Activated T-helper 1 cell treated with anti-CD3 and anti-CD28 coated beads, Interleukin-2, amount 50 U/mL, for 16 hours (primary cell): ENCODE measurements at places on chromosomes 2 and 18.

DNA sequence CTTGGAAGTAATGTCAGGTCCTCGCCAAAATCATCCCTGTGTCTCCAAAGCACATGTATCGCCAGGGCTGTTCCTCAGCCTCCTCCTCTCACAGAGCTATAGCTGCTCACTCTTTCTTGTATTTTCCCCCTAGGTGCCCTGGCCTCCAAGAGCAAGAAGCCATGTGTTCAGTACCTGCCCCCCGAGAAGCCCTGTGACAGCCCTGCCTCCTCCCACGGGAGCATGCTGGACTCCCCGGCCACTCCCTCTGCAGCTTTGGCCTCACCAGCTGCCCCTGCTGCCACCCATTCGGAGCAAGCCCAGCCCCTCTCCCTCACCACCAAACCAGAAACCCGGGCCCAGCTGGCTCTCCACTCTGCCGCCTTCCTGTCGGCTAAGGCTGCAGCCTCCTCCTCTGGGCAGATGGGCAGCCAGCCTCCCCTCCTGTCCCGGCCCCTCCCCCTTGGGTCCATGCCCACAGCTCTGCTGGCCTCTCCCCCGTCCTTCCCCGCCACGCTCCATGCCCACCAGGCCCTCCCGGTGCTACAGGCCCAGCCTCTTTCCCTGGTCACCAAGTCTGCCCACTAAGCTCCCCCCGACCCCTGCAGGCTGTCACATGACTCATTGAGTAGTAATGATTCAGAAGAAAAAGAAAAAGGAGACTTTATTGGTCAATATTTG lies 18.8 kb downstream of the TGOLN2 start:
- no peak for DNase-seq

DNA sequence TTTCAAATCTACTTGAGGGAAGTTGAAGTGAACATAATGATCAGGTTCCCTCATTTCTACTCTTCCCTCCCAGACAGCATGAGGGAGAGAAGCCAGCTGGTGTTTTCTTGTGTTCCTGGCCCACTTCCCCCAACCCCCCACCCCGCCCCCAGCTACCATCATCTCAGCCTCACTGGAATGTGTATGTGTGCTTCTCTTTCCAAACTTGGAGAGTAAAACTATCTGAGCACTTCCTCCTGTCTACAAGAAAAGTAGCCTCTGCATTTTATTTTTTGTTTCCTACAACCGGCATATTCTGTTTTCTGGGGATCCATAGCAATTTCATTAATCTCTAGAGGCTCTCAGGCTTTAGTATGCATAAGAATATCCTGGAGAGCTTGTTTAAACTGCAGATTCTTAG lies 53.6 kb upstream of the GRHL1 start:
- DNase-seq: no peak

- no peak for DNase-seq
Measured at GRCh38 chr18:54857499-54857898, 29.2 kb downstream of the RAB27B start.

- DNase-seq: no peak
Measured at GRCh38 chr18:5393779-5394178, 98.3 kb upstream of the ZBTB14 start.

DNA sequence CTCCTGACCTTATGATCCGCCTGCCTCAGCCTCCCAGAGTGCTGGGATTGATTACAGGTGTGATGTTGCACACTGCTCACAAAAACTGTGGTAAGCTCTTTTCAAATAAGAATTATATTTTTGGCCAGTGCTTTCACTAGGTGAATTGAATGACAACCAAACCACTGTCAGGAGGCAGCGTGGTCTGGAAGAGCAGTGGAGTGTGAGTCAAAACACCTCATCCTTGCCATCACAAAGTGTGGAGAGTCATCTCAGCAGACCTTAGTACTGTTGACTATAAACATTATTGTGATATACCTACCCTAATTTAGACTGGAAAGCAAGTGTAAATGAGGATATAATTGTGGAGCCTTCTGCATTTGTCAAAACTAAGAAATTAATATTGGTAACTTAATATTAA lies 61.3 kb downstream of the UBE2E3 start:
- no peak for DNase-seq

- DNase-seq: no peak
Measured at GRCh38 chr2:216661639-216662375, 28.6 kb downstream of the IGFBP2 start.

DNA sequence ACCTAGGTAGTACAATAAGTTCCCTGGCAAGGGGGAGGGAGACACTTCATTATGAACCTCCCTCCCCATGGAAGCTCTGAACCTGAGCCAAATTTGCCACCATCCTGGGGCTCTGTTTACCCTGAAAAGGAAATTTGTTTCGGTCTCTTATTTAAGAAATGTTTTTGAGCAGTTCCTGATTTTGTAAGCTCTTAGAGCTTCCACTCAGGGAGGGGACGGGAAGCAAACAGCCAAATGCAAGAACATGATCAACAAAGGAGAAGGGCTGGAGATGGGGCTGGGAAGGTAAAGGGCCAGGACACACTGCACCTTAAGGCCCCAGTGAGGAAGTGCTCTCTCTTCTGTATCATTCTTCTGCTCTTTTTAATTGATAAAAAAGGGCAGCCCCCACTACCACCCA lies 117.9 kb downstream of the NRP2 start:
- DNase-seq: no peak

DNA sequence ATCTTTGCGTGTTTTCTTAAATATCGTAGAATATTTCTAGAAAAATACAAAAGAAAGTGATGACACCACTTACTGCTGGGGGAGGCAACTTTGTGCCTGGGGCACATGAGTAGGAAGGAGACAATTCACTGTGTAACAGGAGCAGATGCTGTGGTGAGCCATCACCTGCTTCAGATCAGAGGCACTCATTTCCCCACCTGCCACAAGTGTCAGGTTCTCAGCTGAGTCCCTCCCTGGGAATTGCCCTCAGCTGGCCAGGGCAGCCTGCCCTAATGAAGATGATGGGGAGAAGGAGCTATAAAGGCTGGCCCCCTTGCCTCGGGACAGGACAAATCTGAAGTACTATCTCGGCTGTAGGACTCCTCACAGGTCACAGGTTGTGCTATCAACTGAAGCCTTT lies 322.8 kb downstream of the STK39 start:
- no peak for DNase-seq

DNA sequence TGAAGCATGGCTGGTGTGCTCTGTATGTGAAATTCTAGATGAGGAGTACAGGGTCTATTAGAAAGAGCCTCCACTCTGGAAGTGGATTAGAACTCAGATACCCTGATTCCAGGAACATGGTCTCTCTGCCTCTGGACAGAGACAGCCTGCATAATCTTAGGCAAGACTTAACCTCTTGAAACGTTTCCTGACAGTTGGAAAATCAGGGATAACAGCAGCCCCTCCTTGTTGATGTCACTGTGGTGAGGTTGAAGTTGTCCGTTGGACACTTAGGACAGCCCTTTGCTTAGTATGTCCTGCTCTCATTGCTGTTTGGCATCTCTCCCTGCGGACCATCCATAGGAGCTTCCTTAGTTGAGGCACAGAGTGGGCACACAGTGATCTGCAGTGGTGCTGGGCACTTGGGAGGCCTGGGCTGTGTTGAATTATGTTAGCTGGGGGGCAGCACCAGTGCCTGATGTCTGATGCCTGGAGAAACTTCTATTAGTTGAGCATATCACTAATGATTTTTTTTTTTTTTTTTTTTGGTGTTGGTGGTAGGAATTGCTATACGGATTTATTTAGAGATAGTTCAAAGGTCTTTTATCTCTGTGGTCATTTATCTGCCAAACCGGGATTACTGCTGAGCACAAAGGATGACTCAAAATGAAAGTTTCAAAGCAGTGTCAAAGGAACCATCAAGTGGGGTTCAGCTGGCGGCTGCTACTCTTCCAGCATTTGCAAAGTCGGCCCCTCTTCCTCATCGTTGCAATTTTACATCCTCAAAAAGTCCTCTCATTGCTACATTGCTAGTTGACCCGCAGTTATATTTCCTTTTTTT lies 28.8 kb downstream of the SETBP1 start:
- DNase-seq: no peak

- DNase-seq: no peak
Measured at GRCh38 chr2:228409493-228409892, 228.0 kb upstream of the SPHKAP start.

DNA sequence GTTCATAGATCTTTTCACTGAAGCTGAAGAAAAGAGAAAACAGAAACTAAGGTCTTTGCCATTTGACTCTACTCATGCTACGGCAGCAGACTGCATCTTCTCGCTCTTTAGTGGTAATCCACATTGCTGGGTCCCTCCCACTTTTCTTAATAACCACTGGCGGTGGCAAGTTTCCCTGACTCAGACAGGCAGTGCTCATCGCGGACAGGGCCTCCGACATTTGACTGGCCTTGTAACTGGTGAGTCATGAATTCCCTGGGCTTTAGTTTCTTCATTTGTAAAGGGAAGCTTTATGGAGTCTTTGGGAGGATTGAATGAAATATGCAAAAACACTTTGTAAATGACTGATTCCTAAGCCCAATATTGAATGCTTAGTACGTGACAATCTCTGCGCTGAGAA lies 238.2 kb upstream of the RBBP8 start:
- no peak for DNase-seq

- DNase-seq: no peak
Measured at GRCh38 chr2:127625572-127625951, 20.4 kb upstream of the GPR17 start.

DNA sequence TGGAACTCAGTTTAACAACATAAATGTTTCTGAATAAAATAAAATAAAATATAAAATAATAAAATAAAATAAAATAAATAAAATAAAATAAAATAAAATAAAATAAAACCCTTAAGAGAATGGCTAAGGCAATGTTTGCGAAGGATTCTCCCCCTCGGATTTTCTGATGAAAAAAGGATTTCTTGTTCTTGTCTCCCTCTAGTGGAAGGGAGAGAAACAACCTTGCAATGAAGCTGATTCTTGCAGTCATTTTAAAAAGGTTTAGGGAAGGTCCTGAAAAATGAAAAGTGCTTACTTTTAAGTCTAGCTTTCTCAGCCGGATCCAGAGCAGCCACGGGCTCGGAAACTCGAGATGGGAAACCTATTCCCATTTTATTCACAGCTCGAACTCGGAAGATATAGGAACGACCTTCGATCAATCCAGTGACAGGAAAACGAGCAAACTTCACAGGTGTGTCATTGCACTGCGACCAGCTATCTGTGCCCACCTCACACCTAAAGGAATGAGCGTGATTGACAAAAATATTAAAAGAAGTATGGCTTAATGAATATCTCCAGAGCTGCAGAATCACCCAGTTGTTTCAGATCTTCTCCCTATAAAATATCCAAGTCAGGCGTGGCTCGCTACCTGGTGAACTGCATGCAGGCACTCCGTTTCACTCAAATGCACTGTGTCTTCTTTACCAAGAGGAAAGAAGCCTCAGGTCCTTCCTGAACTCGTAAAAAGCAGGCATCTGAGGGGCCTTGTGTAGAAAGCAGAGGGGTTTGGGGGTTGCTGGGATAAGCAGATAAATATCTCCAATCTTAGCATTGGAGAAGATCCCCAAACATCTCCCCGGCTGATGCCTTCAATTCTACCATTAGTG lies 68.1 kb downstream of the MYOM1 start:
- no peak for DNase-seq

DNA sequence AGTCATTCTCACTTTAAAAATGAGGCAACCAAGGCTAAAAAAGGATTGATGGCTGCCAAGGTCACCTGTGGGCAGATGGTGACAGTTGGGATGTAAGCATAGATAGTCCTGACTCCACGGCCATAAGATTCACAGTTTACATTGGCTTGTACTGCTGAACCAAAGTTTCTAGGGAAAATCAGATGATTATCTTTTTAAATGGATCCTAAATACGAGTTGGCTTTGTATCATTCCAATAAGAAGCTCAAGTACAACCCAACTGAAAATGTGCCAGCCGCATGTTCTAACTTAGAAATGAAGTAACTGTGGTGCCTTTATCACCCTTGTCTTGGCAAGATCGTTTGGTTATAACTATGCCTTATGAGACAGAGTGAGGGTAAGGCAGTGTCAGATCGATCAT lies 27.6 kb downstream of the HK2 start:
- no peak for DNase-seq

DNA sequence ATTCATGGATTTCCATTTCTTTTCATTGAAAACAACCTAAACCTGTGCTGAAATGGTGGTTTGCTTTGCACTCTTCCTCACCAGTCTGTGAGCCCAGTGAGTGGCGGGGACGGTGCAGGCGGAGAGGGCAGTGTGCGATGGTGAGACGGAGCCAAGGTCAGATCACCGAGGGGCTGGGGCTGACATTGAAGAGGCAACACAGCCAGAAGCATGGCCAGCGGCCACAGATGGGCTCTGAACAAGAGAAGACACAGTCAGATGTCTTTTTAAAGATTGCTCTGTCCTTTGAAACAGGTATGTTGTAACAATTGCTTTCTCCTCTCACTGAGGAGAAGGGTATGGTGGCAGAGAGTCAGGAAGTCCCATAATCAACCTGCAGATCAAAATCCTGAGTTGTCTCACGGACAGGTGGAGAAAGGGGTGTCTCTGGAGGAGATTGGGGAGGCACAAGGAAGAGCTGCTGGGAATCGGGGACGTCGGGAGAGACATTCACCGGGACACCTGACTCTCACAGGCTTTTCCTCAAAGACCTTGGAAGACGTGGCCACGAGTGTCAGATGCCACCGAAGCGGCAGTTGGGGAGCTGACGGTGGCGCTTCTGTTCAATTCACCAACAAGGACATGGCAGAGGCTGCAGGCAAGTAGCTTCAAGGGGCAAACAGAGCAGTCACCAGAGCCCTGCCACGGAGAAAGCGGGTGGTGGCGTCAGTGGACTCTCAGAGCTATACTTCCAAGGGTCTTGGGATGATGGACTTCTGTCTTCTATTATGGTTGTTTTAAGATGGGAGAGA lies 12.1 kb upstream of the ZNF516 start:
- no peak for DNase-seq

GRCh38 chr18:50232419-50232818 lies 33.9 kb downstream of the CFAP53 start:
- no peak for DNase-seq

GRCh38 chr2:23516520-23517256 lies 131.7 kb downstream of the KLHL29 start:
- no peak for DNase-seq

DNA sequence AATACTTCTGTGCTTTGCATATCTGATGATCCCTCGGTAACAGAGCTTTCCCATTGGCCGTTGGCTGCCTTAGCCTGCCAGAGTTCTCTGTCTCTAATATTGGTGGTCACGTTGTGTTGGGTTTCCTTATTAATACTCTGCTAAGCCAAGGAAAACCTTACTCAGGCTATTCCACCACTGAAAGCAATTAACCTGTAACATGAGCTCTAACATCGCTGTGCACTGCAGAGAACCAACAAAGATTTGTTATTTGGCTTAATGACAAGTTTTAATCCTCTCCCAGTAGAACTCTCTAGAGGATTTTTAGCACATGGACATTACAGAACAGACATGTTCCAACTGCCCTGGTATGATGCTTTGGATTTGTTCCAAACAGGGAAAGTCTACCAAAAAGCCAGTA lies 825.9 kb upstream of the POU3F3 start:
- DNase-seq: no peak
